ENCODE measurements at places on chromosomes 16 and 17.

- DNase-seq = no peak
These were observed 9.3 kb downstream of the ZNF629 start for GRCh38 chr16:30777591-30778297.

DNA sequence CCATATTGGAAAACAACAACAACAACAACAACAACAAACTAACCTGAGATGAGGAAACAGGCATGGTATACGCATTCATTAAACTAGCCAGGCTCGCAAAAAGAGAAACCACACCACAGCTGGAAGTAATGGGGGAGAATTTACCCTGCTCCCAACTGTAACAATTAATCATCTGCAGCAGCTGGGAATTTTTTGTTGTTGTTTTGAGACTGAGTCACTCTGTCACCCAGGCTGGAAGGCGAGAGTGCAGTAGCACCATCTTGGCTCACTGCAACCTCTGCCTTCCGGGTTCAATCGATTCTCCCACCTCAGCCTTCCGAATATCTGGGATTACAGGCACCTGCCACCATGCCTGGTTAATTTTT is 16.3 kb downstream of the PRPSAP1 start:
- DNase-seq = no peak

DNA sequence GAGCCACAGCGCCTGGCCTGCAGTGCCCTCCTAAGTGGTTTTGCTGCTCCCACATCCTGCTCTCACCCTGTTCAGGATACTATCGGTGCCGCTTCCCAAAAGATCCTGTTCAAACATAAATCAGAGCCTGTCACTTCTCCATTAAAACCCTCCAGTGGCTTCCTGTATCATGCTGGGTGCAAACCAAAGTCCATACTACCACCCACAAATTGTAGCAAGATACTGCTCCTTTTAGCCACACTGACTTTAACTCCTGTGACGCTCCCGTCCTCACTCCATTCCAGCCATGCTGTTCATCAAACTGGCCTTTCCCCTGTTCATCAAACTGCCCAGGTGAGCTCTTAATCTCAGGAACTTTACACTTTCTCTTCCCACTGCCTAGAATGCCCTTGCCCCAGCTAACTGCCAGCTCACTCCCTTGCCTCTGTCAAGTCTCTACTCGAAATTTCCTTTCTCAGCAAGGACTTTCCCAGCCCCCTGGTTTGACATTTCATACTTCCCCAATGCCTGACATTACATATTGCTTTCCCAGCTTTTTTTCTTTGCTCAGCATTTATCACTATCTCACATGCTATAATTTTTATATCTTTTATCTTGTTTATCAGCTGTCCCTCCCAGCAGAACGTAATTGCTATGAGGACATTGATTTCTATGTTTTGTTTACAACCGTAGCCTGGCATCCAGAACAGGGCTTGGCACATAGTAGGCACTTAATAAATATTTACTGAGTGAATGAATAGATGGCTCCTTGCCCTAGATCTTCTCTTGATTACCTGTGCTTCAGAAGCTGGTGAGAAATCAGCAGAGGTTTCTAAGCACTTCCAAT is 44.3 kb upstream of the SMURF2 start:
- DNase-seq = no peak

DNA sequence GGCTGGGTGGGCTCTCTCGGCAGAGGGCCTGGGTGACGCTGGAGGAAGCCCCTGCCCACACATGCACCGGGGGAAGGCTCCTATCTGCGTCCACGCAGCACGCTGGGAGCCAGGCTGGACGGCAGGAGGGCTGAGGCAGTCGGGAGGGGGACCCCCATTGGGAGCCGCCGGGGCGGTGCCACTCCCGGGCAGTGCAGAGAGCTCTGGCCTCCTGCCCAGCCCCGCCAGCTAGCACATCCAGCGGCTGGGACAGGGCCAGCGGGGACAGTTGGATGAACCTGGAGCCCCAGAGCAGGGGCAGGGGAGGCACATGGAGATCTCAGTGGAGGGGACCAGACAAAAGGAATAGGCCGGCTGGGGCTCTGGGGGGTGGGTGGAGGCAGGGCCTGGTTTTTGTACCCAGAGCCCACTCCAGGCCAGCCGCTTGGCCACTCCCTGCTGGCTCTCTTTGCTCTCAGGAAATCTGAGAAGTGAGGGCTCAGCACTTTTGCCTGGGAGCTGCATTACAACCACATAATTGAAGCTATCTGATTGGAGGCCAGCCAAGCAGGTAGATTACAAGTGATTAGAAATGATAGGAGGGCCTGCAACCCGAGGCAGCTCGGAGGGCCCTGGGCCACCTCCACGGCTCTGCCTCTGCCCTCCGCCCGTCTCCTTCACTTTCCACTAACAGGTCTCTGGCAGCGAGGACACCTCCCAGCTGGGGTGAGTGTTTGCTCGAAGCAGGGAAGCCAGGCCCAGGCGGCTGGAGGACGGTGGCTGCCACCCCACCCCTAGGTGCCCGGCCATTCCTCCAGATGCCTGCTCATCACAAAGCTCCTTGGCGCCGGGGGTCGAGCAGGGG is 40.1 kb downstream of the ENGASE start:
- peak; percentile 37 for DNase-seq

DNA sequence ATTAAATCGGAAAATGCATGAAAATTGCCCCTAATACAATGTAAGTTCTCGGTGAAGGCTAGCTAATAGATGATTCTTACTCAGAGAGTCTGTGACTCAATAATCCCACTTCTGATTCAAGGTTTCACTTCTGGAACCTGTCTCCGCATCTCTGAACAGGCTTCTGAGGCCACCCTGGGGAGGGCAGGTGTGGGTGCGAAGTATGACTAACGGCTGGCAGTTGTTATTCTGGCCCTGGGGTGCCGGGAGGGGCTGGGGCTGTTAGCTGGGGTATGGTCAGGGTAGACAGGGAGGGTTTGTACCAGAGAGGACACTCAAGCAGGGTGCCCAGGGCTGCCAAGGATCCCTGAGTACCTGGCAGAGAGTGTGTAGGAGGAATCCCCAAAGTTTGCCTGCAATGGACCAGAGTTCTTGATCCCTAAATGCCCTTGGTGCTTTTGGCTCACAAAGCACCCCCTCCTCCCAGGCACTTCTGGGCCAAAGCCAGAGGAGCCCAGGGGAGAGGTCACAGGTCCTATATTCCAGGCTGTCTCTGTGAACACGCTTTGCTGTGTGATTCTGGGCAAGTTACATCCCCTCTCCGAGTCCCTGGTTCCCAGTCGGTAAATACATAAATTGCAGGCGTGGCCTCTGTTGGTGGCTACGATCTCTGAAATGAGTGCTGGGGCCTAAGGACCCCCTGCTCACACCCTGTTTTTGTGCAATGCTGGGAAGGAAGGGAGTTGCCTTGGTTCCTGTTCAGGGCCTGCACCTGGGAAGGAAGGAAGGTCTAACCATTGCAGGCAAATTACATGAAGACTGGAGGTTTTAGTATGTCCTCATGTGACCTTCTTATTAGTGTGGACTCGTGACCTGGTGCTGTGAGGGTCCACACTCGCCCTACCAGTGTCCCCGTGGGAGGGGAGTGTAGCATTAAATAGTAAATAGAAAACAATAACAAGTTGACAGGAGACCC is 49.9 kb upstream of the CPNE2 start:
- DNase-seq = no peak

DNA sequence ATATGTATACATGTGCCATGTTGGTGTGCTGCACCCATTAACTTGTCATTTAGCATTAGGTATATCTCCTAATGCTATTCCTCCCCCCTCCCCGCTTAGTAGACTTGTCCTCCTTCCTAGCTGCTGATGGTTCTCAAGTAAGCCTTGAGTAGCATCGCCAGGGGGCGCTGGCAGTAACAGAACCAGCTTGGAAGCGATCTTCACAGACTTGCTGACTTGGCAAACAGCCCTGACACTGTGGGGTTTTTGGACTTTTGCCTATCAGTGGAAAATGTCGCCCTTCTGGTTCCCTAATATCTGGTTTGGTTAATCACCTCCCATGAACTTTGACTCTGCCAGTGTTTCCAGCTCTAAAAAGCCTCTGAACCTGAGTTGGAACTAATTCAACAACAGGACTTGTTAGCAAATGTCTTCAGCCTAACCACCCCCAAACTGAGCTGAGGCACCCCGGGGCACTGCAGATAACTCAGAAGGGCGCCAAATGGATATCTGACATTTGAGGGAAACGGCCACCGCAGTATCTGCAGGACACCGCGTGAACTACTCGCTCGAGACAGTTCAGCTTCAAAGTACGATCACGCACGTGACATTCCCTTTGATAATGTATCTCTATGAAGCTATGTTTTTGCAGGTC is 15.4 kb upstream of the SPATA32 start:
- DNase-seq = peak; percentile 91

- DNase-seq = no peak
These were observed 27.7 kb upstream of the KIFC3 start for GRCh38 chr16:57829969-57830360.

- no peak for DNase-seq
These were observed 35.2 kb downstream of the LRRC75A start for GRCh38 chr17:16456742-16457316.

DNA sequence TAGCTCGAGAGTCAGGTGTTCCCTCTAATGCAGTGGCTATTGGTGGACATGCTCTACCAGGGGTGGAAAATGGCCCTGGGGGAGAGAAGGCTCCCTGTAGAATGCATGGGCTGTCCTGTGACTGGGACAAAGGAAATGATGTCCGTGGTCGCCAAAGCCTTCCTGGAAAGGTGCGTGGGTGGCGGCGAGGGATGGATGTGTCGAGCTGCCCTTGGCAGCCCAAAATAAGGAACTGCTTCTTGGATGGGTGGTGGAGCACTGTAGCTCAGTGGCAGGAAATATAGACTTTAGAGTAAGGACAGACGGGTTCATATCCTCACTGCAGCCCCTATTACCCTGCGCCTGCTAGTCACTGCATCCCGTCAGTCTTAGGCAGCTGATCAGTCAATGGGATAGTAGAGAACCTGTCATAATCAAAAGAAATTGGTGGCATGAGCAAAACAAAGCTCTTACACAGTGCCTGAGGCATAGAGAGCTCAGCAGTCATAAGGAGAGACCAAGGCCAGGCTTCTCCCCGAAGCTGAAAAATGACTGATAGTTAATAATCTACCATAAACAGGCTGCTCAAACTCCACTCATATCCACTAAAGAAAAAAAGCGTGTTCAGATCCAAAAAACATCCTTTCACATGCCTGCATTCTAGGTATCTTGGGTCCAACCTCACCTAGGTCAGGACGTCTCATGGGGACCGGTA is 123.5 kb upstream of the PLCG2 start:
- no peak for DNase-seq

- DNase-seq = no peak
These were observed 18.8 kb downstream of the RPH3AL start for GRCh38 chr17:333626-334396.

GRCh38 chr16:30761928-30762902 is at the start of the genes CFAP119 and RNF40:
TSS of gene CFAP119 (minus strand) at chr16:30762062. CDS start at chr16:30761748, 314 bp downstream.
TSS of gene RNF40 (plus strand) at chr16:30762322. CDS start at chr16:30762546, 224 bp downstream.
- peak; percentile 93 for DNase-seq

DNA sequence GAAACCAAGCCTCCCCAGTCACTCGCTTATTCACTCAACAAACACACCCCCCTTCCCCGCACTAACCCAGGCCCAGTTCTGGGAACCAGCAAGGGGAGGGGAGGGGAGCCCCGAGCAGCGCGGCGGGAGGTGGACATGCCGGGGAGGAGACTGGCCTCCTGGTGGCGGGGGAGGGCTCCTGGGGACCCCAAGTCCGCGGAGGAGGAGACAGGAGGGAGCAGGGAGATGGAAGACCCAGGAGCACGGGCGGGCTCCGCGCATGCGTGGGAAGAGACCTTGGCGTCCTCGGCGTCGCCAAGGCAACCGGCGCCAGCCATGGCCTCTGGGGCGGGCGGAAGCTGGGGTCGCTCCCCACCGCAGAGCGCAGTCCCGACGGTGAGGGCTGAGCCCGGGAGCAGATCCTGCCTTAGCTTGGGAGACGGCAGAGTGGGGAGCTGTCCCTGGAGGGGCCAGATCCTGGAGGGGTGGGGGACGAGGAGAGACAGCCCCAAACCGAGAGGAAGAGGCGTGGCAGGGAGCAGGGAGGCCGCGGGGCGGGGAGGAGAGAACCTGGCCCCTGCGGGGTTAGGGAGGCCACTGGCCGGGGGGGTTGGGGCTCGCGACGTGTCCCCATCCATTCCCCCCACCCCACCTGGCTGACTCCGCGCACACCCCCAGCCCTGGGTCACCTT is at the start of gene PRR29:
Gene PRR29, plus strand, starts transcription at position 302 of the 671 bp plus-strand sequence. Its CDS starts 14 bp downstream, at position 316.
- DNase-seq = peak; percentile 49

DNA sequence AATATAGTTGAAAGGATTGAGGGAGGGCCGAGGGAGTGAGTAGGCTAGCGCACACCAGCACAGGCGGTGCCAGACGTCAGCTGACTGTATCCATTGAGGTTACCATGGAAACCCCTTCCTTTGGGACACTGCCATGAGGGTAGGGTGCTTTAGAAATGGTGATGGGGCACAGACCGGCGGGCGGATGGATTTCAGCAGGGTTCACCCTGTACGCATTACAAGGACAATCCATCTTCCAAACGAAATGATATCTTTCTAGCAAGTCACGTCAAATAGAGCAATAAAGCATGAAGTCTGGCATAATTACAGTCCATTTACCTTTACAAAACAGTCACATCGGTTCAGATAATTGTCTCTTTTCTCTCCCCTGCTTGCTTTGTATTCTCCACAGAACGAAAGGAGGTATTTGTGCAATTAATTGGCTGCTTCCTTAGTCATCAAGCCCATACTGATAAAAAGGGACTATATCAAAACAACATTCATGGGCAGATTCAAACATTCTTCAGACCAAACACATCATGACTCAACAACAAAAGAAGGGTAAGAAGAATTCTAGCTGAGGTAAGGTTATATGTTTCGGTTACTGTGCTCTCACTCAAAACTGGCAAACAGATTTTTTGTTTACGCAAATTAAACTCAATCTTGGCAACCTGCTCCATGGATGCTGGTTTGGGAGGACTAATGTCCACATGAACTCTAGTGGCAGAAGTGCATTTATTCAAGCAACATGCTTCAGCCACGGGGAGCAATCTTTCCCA is 140.6 kb downstream of the CDK5R1 start:
- peak; percentile 97 for DNase-seq

DNA sequence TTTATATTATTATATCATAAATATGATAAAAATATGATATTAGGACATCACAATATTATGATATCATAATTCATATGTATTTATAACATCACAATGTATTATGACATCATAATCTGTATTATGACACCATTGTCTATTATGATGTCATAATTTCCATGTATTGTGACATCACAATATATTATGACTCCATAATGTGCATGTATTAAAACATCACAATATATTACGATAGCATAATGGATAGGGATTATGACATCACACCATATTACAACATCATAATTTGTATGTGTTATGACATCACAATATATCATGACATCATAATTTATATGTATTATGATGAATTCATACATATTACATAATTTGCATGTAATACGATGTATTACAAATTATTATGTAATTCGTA is 1755.9 kb downstream of the TP53TG3F start:
- no peak for DNase-seq

DNA sequence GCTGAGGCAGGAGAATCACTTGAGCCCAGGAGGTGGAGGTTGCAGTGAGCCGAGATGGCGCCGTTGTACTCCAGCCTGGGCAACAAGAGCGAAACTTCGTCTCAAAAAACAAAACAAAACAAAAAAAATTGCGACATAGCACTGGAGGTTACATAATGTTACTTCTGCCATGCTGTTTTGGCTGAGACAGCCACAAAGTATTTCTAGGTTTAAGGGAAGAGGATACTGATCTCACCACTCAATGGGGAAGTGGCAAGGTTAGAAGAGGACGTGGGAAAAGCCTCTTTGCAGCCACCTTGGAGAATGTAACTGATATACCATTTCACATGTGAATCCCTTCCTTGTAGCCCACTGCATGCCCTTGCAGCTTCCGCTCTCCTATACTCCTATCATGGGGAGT is 131.2 kb upstream of the NLRP1 start:
- no peak for DNase-seq

- DNase-seq = peak; percentile 18
These were observed 157.6 kb downstream of the XYLT1 start for GRCh38 chr16:17313085-17313611.
